ENCODE measurements at places on chromosomes 16 and 17.

- no peak for DNase-seq
Measured at GRCh38 chr17:49681106-49681979, 3.4 kb upstream of the SPOP start.

DNA sequence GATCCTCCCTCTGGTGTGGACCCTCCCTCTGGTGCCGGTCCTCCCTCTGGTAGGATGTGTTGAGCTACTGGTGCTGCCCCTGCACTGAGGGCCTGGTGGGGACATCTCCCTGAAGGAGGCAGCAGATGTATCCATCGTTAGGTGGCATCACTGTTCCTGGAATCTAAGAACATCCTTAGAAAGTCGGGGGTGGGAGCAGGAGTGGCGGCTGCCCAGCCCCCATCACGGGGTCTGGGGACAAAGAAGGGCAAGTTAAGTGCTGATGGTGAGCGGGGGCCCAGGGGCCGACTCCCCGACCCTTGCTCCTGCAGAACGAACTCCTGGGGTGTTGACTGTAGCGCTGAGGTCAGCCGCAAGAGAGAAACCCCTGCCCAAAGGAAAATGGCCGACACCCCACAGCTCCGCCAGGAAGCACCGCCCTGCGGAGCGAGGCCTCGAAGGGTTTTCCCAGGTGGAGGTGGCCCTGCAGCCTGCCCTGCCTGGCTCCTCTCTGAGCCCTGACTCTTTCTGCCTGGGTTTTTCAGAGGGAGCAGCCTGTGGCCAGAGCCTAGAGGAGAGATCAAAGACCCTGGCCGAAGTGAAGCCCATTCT, 5.5 kb downstream of the CTU2 start:
- DNase-seq = no peak

DNA sequence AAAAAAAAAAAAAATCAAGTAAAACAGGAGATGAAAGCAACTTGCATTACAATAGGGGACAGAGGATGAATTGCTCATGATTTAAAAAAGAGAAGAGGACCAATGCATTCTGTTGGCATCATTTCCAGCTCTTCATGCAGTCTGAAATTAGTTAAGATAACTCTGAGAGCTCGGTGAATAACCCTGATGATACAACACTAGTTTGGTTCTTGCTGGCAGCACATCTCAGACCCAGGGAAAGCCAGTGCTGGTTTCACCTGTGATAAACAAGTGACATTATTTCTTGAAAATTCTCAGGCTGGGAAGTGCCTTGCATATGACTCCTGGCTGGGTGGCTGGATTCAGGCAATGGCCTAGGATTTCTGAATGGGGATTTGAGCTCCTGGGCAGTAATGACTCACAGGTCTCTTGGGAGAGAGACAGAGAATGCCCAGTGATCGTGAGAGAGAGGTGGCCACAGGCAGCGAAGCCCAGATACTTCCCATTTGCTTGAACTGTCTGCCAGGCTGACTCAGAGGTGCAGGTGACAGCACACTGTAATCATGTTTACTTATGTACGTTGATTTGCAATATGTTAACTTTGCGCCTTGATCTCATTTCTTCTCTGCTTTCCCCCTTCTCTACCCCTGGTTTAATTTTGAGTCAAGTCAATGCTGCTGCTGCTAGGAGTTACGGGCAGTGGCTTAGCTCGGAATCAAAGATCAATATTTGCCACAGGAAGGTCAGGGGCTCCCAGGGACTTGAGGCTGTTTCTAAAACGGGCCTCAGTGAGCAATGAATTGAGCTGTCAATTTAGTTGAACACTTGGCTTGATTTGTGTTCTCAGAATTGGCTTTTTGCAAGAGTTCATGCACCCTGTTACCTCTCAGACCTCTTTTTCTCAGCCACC, 27.1 kb downstream of the ARSG start:
- no peak for DNase-seq

DNA sequence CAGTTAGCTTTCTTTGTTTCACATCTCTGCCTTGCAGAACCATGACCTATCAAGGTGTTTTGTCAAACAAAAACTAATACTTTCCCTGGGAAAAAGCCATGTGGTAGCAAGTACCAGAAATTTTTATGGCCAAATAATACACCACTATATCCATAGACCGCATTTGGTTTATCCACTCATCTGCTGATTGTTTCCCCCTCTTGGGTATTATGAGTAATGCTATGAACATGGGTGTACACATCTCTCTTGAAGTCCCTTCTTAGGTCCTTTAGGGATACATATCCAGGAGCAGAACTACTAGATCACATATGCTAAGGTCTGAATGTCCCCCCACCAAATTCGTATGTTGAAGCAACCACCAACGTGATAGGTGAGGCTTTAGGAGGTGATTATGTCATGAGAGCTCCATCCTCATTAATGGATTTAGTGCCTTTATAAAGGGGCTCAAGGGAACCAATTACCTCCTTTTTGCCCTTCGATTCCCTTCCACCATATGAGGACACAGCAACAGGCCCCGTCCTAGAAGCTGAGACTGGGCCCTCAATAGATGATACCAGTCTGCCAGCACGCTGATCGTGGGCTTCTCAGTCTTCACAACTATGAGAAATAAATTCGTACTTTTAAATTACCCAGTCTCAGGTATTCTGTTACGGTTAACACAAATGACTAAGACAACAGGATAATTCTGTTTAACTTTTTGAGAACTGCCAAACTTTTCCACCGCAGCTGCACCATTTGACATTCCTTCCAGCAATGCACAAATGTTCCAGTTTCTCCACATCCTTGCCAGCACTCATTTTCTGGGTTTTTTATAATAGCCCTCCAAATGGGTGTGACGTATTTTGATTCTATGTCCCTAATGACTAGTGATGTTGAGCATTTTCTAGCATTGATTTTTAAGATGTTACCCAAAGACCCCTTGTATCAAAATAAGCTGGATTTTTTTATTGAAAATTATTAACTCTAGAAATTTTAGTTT, 30.0 kb downstream of the SIAH1 start:
- no peak for DNase-seq

GRCh38 chr16:81060576-81061306, 16.3 kb downstream of the C16orf46 start:
- no peak for DNase-seq

DNA sequence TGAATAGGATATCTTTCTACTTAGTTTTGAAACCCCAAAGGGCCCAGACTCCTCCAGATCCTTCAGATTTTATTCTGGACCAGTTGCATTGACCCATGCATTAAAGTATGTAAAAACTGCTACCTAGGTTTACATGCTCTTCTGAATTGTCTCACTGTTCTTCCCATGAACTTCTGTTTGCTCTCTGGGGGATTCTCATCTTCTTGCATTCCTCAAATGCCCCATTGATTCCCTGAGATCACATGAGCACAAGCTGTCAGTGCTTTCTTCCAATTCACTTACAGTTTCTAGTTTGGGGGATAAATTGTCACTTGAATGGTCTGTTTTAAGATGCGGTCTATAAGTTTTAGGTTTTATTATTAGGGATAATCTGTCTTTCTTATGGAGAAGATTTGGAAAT, 188.9 kb upstream of the KIF2B start:
- DNase-seq = no peak

GRCh38 chr17:6706996-6707395, 6.2 kb downstream of the SLC13A5 start:
- DNase-seq = peak; percentile 49

DNA sequence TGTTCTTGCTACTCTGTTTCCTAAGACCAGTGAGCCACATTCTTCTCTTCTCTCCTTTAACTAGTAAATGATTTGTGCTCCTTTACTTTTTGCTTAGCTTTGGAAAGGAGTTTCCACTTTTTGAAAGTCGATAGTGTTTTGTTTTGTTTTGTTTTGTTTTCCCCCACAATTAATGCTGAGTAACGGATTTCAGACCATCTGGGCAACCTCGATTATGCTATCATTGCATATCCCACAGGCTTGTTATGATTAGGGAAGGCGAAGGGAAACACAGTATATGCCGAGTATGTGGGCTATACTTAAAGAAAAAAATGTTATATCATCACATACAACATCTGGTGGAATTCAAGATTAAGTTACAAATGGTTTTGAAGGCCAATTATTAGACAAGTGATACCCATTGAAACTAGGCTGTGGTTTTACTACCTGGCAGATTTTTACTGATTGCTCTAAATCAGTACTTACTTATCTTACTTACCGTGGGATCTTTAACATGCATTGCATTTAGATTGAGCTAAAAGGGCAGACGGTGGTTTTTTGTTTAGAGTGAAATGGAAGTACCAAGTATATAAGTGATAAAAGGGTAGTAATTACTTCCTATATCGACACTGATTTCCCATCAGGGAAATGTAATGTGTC, 361.3 kb upstream of the SOX9 start:
- DNase-seq = no peak

DNA sequence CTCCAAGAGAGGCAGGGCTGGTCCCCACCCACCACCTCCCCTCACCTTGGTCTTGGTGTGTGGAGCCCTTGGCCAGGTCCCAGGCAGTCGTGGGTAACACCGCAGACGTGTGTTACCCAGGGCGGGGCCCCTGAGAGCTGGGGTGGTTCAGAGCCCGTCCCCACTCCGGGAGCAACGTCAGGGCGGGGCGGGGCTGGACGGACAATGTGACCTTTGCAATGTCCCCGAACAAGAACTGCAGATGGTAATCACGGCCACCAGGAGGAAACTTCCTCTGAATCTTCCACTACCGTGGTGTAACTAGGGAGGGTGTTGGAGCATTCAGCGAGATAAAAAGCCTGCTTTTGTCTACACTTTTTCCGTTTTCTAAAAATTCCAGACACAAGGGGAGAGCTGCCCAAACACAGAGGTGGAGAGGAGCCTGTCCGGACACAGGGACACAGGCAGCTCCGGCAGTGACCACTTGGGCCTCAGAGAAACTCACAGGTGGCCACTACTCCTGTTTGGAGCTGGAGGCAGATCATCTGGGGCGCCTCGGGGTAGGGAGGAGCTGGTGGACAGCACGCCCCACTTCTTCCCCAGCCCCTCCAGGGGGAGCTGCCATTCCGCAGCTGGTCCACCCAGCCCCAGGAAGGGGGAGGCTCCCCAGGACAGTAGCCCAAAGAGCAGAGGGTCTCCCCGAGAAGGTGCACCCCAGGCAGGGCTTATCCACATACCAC, 14.2 kb upstream of the SLC38A10 start:
- peak; percentile 92 for DNase-seq

GRCh38 chr17:5381542-5381941, 37.9 kb downstream of the NUP88 start:
- DNase-seq = no peak

DNA sequence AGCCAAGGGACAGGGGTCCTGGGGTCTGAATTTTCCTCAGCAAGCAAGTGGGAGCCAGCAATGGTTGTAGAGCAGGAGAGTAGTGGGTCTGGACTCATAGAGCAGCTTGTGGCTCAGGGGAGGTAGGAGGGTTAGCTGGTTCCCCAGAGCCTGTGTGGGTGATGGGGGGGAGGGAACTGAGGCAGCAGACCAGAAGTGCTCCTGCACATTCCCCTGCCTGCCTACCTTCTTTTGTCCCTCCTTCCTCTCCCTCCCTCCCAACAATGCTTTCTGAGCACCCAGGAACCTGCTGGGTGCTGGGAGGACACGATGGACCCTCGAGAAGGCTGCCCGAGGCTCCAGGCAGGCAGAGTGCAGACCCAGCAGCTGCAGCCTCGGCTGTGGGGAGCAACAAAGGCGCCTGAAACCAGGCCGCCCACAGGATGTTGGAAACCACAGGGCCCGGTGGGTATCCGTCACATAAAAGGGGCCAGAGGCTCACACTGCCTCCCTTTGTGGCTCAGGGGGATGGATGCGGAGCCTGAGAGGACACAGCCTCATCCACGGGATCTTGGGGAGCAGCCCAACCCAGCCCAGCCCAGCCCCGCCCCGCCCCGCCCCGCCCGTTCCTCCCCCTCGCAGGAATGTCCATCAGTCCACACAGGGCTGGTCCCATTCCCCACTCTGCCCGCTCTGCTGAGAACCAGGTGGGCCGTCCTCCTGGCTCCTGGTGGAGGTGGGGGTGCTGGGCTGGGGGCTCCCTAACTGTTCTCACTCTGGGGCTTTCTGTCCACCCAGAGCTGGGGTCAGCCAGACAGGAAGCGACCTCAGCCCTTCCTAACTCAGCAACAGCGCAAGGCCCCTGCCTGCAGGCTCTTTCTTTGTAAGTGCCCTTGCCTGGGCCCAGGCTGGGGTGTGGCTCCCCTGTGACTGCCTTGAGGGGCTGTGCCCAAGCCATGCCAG, 1.7 kb upstream of the NLRC3 start:
- no peak for DNase-seq

GRCh38 chr17:59616253-59616920, 3.3 kb upstream of the CLTC start:
- no peak for DNase-seq

DNA sequence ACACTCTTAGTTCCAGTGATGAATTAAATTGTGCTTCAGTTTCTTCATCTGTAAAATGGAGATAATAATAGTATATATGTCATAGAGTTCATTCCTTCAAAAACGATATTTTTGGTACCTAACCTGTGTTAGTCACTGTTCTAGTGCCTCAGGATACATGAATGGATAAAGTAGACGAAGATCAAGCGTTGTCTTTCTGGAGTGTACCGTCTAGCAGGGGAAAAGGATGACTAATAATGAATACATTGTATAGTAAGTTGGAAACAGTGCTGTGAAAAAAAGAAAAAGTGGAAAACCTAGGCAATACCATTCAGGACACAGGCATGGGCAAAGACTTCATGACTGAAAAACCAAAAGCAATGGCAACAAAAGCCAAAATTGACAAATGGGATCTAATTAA, 8.6 kb downstream of the KRT10 start:
- no peak for DNase-seq

GRCh38 chr16:27447301-27447700, 45.3 kb downstream of the IL21R start:
- DNase-seq = no peak

- DNase-seq = no peak
Measured at GRCh38 chr17:11996722-11997146, 541 bp downstream of the ZNF18 start.

GRCh38 chr17:3738562-3739295, 15.0 kb downstream of the HASPIN start:
- peak; percentile 85 for DNase-seq

DNA sequence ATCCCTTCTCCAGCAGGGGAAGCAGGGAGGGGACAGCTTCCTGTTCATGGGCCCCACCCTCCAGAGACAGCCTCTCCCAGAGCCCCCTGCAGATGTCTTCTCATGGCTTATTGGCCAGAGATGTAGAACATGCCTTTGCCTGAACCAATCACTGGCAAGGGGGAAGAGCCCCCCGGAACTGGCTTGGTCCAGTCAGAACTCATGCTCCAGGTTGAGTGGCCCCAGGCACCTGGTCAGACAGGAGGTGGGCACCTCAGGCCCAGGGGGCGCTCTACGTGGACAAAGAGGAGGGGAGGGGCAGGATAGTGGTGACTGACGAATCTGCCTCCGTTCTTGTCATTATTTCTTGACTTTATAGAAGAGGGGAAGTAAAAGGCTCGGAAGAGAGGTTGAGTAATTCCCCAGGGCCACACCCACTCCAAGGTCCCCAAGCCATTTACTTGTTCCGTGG, 23.6 kb downstream of the RAB11FIP4 start:
- peak; percentile 79 for DNase-seq

Measured in endodermal cell (in vitro differentiated cells).